ENCODE measurements at places on chromosomes 7 and 10.

GRCh38 chr7:121288894-121289293 is 39.9 kb upstream of the WNT16 start:
- DNase-seq = peak; percentile 61

DNA sequence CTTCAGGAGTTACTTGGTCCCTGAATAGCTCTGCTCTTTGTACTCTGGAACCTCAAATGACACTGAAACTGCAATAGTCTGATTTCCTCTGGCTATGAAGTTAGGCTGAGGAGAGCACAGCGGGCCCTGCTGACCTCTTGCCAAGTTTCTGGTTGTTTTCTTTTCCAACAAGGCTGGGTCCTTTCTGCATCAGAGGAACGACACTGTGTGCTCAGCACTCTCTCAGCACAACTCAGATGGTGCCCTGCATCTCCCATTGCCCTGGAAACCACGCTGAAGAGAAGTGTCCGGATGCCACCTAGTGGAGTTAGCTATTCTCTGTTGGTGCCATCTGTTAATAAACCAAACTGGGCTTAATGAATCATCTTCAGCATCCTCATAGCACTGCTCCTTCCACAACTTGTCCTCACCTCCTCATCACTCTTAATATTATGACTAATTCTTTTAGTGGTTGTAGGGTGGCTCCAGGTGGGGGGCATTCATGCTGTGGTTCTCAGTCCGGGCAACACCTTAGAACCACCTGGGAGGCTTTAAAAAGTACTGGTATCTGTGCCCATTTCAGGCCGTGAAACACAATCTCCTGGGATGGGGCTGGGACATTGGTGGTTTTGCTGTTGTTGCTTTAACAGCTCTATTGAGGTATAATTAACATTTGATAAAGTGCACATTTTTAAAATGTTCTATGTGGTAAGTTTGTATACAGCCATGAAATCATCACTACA is 8.2 kb upstream of the EFCAB10 start:
- peak; percentile 76 for DNase-seq

DNA sequence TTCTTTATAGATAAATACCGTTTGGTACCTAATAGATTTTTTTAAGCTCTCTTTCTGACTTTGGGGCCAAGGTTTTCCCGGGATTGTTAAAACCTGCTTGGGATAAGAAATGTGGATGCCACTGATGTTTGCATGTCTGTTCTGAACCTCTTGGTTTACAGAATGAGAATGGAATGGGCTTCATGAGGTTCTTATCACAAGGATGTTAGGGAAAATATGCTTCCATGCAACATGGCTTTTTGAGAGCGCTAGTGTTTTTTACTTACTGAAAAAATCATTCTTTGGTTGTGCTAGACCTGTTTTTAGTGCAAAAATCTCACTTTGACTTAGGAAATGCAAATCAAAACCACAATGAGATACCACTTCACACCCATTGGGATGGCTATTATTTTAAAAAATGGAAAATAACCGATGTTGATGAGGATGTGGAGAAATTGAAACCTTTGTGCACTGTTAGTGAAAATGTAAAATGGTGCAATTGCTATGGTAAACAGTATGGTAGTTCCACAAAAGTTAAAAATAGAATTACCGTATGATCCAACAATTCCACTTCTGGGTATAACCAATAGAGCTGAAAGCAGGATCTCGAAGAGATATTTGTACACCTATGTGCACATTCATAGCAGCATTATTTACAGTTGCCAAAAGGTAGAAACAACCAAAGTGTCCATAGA is 38.9 kb downstream of the TSPAN14 start:
- DNase-seq = no peak

DNA sequence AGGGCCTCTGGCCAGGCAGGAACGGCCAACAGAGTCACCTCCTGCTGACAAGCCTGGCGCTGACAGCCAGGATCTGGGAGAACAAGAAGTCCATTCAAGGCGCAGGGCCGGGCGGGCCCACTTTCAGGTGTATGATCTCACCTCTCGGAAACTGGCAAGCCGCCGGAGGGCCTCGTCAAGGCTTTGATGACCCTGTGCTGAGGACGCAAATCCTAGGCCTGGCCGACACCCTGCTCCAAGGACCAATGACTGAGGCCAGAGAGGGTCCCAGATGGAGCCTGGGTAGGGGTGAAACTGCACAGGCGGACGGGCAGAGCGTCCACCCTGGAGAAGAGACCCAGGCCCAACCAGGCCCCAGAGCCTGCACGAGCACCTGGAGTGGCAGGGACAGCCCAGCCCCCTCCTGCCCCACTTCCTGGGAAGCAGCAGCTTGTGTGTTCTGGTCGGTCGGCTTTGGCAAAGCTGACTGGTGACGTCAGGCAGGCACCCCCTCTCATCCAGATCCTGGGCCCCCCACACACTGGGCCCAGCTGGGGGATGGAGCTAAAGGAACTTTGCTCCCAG is 30.6 kb downstream of the MYL10 start:
- DNase-seq = no peak

GRCh38 chr7:5541087-5541992 is 117.7 kb upstream of the TNRC18 start:
- no peak for DNase-seq

DNA sequence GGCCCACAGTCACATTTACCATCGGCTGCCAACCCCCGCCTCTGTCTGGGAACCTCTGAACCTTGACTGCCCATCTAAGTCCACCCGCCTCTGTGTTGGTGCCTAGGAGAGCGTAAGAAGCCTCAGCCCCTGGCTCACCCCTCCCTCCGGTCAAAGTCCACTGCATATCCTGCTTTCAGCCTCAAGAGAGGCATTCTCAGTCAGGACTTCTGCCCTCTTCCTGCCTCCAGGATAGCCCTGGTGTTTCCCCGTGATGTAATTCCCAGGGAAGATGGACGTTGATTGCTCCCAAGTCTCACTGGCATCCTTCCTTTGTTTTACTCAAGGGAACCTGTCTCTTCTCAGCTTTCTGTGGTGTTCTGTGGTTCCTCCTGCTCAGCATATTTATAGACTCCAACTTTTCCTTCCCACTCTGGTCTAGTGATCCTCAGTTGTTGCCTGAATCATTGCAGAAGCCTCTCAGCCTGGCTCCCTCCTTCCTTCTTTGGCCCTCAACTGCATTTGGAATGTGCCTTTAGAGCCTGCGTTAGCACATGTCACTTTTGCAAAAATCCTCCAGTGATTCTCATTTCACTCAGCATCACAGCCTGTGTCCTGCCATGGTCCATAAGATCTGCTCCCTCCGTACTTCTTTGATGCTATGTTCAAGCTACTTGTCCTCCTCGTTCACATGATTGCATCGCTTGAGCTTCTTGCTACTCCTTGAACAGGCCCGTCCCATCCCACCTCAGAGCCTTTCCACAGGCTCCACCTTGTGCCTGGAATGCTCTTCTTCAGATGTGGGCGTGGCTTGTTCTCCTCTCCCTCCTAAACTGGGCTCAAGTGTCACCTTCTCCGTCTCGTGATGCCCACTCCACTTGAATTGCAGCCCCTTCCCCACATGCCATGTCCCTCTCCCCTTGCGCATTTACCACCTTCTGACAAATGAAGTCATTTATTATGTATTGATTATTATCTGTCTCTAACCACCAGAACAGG is 124.2 kb downstream of the PLPP4 start:
- no peak for DNase-seq

GRCh38 chr10:17035446-17035845 is 94.2 kb downstream of the CUBN start:
- no peak for DNase-seq

GRCh38 chr7:101875283-101875846 is 57.9 kb downstream of the CUX1 start:
- DNase-seq = no peak

GRCh38 chr10:44369854-44370253 is 15.0 kb downstream of the CXCL12 start:
- DNase-seq = no peak

DNA sequence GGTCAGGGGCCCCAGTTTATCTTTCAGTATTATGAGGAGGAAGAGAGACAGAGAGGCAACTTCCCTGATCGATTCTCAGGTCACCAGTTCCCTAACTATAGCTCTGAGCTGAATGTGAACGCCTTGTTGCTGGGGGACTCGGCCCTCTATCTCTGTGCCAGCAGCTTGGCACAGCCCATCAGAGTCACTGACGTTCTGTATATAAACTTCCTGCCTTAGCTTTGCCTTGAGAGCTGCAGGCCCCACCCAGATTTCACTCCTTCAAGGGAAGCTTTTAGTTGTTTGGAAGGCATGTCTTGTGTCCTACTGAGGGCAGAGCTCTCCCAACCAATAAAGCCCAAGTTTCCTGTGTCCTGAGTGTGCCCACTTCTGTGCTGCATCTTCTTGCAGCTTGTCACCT is 242.5 kb upstream of the PRSS58 start:
- no peak for DNase-seq

- DNase-seq = no peak
These were observed 88.0 kb downstream of the ATXN7L1 start for GRCh38 chr7:105788356-105788755.

DNA sequence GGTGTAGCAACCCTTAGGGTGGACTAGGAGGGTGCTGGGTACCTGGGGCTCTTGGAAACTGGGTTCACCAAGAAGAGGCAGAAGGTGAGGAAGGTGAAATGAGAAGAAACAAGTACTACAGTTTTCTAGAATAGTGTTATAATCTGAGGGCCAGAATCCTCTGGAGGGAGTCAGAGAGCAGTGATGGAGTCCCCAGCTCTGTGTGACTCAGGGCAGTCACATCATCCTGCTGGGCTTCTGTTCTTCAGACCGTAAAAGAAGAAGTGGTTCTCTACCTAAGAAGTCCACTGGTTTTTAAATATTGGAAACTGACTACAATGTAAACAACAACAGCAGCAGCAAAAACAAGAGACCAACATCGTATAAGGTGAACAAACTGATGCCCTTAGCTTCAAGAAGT is 197.3 kb downstream of the PRPF18 start:
- peak; percentile 67 for DNase-seq

- DNase-seq = peak; percentile 47
These were observed 20.8 kb downstream of the RALA start for GRCh38 chr7:39644170-39644569.
